Right forelimb (tissue), 1 donor: ENCODE measurements at places on chromosomes 6 and 20.
A peak's percentile ranks its signal among the peaks of the same experiment; 100 is the strongest.

DNA sequence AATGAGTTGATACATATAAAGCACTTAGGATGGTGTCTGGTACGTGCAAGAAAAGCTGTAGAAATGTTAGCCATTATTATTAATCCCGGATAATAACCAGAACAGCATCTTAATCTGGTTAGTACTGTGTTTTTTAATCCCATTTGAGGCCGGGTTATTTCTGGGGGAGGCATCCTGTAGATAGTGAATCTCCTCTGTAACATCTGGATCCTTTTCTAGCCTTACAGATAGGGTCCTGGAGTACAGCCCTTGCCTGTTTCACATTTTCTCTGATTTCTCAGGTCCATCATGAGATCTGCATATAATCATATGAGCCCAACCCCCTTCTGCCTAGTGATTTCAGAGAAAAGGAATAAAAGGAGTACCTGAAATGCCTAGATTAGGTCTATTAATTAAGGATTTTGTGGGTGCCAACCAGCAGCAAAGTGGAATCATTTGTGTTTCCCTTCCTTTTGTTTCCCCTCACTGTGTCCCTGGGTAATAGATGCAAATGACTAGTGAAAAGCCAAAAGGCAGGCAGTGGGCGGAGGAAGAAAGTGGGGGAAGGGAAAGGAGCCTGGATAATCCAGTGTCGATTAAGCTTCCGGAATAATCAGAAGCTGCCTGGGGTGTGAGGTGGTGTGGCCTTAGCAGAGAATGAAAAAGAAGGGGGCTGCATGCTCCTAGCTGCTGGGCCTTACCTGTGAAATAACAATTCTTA lies 88.9 kb downstream of the SOBP start:
- no peak for DNase-seq

DNA sequence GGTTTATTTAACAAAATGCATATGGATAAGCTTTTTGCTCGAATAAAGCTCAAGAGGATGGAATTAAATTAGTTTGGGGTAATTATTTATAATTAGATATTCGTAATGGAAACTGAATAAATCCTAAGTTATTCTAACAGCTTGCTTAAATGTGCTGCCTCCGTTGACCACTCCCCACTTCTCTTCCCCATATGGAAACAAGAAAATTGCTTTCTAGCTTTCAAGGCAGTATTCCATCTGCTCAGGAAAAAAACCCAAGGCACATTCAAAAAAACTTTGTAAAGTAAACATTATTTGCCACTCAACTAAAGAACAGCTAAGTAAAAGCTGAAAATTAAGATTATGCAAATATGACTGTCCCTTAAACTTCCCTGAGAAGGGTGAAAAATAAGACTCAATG lies 369.2 kb downstream of the HAO1 start:
- DNase-seq = no peak

GRCh38 chr6:100276311-100277057 lies 188.2 kb downstream of the SIM1 start:
- no peak for DNase-seq

- DNase-seq = no peak
Observed at GRCh38 chr6:163460307-163460782, 45.8 kb downstream of the QKI start.

DNA sequence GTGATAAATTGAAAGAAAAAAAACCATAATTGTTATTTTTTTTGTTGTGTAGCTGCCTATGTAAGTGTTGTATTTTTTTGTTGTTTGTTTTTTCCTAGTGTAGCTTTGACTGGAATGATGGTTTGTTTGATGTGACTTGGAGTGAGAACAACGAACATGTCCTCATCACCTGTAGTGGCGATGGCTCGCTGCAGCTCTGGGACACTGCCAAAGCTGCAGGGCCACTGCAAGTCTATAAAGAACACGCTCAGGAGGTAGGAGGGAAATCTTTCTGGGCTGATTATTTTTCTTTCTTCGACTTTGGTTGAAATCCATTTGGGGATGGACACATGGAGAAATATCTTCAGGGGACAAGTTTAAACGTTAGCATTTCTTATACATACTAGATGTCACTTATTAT lies 3.8 kb downstream of the PEX7 start:
- DNase-seq = no peak

DNA sequence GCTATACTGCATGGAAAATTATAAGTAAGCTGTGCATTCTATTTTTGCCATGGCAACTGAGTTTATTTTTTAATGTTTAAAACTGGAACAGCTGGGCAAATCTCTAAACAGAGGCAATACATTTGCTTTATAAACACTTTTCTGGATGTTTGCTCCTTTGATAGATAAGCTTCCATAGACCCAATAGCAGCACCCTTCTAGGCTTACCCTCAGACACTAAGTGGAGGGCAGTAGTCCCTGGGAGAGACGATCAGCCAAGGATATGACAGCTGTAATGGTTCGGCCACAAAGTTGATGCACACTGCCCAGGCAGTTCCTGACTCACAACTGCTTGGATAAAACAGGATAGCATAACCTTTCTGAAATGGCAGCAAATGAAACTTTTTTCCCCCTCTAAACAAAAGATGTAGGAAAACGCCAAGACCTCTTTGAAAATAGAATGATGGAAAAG lies 8.5 kb upstream of the MRPS10 start:
- no peak for DNase-seq

DNA sequence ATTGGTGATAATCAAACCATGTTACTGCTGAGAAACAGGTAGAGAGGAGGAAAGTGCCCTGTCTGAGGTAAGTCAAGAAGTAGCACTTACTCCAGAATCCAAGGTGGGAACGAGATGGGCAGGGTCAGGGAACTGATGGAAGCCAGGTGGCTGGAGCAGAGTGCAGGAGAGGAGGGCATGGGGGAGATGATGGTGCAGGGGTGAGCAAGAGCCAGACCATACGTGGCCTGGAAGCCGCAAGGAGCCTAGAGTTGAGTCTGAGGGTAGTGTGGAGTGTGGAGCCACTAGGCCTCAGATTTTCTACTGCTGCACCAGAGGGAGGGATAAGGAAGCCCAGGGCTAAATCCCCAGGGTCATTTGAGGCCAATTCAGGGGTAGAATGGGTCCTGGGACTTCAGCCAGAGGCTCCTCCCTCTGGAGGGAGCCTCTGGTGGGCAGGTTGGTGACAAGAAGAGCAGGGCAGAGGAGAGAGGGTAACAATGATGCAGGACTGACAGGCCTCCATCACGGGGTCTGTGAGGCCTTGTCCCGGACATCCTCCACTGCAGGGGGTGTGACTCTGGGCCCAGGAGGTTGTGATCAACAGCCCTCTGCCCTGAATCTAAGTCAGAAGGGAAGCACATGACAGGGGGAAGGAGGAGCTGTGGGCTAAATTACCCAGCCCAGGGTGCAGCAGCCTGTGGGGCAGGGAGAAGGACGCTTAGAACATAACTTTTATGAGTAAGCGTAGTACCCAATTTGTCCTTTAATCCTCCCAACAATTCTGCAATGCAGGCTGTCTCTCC lies 28.7 kb downstream of the COX4I2 start:
- no peak for DNase-seq

- DNase-seq = no peak
Observed at GRCh38 chr20:32623667-32624157, 38.6 kb upstream of the NOL4L start.

- DNase-seq = no peak
Observed at GRCh38 chr20:12790859-12791258, 217.9 kb upstream of the SPTLC3 start.

GRCh38 chr20:37859406-37860171 lies 43.3 kb upstream of the VSTM2L start:
- no peak for DNase-seq

- DNase-seq = peak; percentile 52
Observed at GRCh38 chr6:136526196-136526930, 23.9 kb downstream of the MAP7 start.

- DNase-seq = no peak
Observed at GRCh38 chr6:42692137-42692911, 30.1 kb downstream of the PRPH2 start.

DNA sequence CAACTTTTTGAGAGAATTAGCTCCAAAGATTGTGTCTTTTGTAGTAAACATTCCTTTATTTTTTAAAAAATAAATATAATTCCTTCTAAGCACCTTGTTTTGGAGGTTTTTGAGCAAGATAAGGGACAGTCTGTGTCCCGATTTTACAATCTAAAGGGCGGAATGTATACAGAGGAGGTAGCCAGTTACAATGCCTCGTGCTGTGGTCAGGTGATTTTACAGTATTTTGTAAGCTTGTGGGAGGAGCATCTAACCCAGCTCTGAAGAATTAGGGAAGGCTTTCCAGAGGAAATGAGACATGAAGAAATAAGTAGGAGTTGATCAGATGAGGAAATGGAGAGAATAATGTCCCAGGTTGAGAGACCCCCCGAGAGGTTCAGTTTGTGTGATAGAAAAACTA lies 1.3 kb downstream of the HINT3 start:
- no peak for DNase-seq

DNA sequence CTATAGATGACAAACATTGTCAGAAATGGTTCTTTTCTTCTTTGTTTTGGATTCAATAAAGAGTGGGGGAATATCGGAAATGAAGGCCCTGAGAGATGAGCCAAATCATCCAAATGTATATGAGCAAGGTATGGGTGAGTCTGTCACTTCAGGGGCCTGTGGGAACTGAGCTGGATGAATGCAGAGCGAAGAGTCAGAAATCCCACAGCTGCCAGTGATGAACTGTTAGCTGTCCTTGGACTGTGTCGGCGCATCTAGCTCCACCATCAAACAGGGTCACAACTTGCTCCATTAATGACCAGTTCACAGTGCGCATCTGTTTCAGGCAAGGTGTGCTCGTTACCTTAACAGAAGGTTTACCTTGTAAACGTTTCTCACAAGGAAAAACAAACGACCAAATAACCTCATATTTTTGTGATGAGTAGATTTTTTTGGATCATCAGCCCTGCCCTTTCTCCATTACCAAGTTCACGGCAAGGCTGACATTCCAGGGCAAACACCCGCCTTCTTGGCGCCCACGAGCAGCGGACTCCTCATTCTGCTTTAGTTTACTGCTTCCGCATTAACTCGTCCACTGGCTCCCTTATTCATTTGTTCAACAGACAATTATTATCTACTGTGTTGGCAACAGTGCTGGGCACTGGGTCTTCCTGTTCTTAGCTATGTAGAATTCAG lies 15.0 kb upstream of the CCN6 start:
- DNase-seq = no peak

DNA sequence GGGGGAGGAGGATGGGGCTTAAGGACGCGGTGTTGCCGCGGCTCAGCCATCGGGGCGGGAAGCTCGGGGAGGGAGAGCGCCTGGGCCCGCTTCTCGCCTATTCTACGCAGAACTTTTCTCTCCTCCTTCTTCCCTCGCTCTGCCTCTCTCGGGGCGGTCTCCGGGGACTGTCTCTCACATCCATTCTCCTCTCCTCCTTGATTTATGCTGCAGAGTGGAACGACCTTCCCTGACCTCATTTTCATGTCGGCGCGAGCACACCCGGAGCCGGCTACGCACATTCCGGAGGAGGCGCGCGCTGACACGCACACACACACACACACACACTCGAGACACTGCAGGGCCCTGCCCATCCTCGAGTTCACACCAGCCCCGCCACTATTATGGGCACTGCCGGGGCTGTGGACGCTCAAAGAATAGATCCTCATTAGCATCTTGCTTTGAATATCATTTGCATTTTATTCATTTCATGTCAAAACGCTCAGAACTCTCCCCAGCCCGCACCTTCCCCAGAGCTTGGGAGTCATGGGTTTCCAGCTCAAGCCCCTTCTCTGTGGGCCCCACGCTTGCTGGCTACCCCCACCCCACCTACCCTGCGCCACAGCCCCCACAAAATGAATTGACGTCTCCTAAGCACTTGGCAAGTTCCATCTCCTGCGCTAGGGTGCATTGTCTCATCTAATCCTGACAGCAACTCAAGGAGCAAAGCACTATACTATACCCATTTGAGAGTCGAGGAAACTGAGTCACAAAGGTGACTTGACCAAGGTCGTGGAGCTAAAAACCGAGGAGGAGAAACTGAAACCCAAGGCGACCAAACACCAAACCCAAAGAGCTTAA lies 36.8 kb downstream of the NCR2 start:
- DNase-seq = peak; percentile 61

DNA sequence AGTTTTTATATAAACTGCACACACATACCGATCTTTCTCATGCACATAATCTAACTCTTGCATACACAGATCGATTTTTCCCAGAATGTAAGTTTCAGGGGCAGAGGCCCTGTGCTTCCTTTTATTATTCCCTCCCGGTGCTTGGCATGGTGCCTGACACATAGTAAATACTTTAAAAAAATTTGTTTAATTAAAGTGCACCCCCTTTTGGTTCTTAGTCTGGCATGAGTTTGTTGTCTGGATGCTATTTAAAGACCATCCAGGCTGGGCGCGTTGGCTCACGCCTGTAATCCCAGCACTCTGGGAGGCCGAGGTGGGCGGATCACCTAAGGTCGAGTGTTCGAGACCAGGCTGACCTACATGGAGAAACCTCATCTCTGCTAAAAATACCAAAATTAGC lies 5.4 kb upstream of the DEK start:
- DNase-seq = no peak

DNA sequence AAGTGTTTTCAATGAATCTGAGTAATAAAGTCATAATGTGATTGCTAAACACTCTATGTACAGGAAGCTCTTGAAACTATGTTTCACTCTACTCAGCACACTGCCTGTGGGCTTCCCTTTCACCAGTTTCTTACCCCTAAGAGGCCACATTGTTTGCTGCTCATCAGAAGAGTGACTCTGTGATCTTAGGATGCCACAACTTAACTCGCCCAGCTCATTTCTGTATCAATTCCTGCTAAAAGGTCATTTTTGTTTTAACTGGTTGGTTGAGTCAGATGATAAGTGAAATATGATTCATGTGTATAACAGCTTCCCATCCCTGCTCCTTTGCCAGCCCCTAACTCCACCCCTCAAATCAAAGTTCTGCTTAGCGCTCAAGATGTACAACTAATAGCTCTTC lies 9.8 kb upstream of the NDUFAF4 start:
- DNase-seq = no peak

DNA sequence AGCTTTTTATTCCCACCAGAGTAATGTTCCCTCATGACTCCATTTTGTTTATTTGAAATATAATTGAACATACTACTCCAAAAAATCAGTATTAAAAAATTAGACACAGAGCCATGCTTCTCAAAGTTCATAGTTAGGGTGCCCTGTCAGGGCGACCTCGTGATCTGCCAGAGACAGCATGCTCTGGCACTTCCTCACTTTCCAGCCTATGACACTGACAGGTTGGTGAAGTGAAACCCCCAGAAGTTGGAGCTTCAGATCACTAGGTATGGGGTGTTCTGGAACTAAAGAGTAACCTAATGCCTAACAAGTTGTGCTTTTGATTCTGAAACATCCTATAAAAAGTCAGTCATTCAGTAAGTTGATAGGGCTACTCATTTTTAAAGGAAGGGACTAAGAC lies 93.0 kb downstream of the TBC1D7 start:
- DNase-seq = no peak

GRCh38 chr6:52417675-52418111 lies 2.4 kb upstream of the EFHC1 start:
- DNase-seq = no peak

GRCh38 chr6:40907198-40907701 lies 131.8 kb downstream of the UNC5CL start:
- DNase-seq = no peak

DNA sequence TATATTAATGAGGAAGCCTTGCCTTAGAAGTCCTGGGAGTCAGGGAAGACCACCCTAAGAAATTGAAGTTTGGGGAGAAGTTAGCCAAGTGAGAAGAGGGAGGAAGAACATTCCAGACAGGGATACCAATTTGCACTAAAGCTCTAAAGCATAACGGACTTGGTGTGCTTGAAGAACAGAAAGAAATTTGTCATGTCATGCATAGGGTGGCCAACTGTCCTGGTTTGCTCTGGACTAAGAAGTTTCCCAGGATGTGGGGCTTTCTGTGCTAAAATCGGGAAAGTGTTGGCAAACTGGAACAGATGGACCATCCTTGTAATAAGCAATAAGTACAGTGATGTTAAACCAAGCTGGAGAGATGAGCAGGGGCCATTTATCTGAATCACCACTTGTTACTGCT lies 217.6 kb downstream of the ZNF217 start:
- DNase-seq = no peak
